ENCODE measurements at places on chromosomes 12 and 14.
A peak's percentile ranks its signal among the peaks of the same experiment; 100 is the strongest.

DNA sequence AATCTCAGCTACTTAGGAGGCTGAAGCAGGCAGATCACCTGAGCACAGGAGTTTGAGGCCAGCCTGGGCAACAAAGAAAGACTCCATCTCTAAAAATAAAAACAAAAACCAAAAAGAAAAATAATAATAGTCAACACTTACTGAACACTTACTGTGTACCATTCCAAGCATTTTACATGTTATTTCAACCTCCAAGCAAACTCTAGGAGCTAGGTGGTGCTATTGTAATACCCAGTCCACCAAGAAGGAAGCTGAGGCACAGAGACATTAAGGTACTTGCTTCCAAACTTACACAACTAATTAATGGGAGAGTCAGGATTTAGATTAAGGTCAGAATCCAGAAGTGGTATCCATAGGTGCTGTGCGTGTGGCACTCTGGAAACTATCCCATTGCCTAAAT lies 13.7 kb upstream of the OR6J1 start:
- no peak for DNase-seq

GRCh38 chr14:105069871-105070759 lies 4.9 kb upstream of the GPR132 start:
- DNase-seq, result peak; percentile 87

- no peak for DNase-seq
Measured at GRCh38 chr14:102760496-102761193, 16.6 kb upstream of the TRAF3 start.

- DNase-seq, result no peak
Measured at GRCh38 chr12:32542428-32543229, 136.5 kb upstream of the DNM1L start.

DNA sequence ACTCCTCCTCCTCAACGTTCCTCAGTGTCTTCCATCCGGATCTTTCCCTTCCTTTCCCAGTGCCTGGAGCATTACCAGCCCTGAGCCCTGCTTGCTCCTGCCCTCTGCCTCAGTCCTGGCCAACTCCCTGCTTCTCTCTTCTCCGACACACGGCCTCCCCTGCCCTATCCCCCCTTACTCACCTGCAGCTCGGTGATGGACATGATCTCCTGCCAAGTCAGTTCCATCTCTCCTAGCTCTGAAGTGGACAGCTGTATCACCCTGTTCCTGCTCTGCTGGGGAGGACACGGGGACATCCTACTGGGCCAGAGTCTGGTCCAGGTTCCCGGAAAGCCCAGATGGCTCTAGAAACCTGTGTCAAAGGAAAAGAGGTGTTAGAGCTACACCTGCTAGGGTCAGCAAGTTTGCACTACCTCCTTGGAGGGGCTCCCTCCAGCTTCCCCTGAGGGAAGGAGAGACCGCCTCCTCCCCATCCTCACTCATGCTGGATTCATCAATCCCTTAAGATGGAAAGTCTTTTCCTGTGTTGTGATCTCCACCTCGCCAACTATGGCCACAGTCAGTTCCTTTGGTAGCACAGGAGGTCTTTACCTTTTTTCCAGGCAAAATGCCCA lies 5.8 kb downstream of the NFE2 start:
- DNase-seq, result no peak

All from GM19239 (cell line).